ENCODE measurements at places on chromosomes 7 and 10.

DNA sequence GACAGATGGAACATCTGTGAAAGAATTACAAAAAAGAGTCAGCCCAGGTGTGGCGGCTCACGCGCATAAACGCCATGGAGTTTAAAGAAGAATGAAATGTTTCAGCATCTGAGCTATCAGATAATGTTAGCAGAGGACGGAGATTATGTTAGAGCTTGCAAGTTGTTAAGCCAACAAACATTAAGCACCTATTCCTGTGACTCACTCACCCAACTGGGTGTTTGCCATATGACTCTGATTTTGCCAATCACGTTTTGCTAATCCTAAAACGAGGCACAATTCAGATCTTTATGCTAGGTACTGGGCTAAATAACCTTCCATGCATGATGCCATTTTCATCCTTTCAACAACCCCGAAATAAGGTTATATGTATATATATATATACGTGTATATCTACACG lies 29.0 kb upstream of the CCNY start:
- DNase-seq: no peak

DNA sequence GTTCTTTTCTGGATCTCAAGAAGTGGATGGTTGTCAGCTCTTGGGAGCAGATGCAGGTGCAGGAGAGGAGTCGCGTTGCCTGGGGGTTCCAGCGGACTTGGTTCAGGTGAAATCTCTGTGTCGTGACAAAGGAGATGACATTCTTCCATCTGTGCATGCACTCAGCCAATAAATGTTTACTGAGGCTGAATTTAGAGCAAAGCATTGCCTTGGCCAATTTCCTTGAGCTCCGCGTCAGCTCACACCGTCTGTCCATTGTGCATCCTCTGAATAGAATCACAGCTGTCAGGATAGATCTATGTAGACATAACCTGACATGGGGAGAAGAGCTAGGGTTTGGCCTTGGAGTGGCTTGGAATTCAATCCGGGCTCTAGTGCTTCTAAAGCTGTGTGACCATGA lies 343.7 kb downstream of the GLRX3 start:
- DNase-seq: no peak

DNA sequence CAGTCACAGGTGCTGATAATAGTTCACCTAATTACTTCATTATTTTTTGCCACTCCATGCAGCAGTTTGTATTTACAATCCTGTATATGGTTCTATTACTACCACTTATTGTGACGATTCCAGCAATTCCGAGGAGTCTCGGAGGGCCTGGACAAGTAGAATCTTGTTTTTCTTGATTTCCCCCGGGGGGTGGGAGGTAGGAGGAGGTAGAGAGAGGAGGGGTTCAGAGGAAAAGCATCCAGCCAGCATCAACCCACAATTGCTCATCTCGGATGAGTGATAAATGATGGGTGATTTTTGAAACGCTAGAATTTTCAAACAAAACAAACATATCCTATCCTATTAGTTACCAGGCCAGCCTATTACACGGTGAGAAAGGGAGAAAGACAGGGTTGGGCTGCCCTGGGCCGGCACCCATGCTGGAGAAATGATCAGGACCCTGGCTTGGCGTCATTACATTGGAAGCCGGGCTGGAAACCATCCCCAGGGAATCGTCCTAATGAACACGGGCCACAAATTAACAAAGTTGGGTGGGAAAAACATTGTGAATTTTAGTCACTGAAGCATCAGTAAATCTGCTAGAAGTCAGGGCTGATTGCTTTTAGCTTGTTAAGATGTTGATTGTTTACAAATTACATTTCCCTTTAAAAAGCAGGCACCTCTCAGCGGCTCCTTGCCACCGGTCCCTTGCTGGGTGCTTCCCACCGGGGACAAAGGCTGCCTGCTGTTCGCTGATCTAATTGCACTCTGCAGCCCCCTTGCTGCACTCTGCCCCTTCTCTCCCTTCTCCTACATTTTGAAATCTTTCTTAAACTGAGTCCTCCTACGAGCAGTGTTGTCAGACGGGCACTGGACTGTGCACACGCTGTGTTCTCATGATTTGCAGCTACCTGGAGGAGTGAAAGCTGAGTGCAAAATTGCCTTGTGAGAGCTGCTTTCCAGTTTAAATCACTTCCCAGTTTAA lies 95.5 kb downstream of the FAM204A start:
- no peak for DNase-seq

GRCh38 chr7:46679671-46680070 lies 758.6 kb upstream of the IGFBP3 start:
- no peak for DNase-seq

DNA sequence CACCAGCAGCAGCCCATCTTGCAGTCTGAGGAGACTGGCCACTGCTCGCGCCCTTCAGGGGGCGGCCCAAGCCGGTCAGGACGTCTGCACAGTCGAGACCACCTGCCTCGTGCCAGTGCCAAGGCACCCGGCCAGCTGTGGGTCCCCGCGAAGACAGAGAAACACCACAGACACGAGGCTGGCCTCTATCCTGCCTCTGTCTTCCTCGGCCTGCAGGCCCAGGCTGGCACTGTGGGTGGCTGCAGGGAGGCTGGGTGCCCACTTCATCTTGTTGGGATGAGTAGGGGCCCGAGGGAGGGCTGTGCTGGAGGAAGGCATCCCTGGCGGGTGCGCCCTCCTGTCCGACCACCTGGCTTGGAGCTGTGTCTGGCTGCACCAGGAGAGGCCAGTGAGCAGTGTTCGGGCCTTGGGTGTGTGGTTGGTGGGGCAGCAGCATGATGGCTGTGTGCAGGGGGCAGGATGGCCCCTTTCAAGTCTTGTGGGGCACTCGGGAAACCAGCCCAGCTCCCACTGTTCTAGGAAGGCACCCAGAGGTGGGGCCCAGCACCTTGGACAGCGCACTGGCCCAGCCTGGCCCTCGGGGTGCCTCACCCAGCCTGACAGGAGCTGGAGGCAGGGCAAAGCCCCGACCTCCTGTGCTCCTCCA lies 7.3 kb downstream of the DPYSL4 start:
- no peak for DNase-seq

- no peak for DNase-seq
Measured at GRCh38 chr10:86661161-86662025, 6.9 kb upstream of the LDB3 start.

- DNase-seq: no peak
Measured at GRCh38 chr10:125049216-125049881, 107.4 kb downstream of the ZRANB1 start.

DNA sequence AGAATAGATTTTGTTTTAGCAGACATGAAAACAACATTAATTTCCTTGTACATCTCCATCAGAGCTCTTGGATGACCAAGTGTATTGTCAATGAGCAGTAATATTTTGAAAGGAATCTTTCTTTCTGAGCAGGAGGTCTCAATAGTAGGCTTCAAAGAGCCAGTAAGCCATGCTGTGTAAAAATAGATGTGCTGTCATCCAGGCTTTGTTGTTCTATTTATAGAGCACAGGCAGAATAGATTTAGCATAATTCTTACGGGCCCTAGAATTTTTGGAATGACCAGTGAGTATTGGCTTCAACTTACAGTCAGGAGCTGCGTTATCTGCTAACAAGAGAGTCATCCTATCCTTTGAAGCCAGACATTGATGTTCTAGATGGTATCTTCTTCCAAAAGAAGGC lies 19.0 kb downstream of the MINPP1 start:
- no peak for DNase-seq

GRCh38 chr7:7537711-7538110 lies 2.0 kb upstream of the COL28A1 start:
- DNase-seq: no peak

GRCh38 chr10:22705527-22705926 lies 8.9 kb downstream of the PIP4K2A start:
- no peak for DNase-seq

- no peak for DNase-seq
Measured at GRCh38 chr10:31678575-31679516, 249.8 kb downstream of the ARHGAP12 start.

GRCh38 chr7:32658467-32658869 lies 163.2 kb downstream of the AVL9 start:
- no peak for DNase-seq

DNA sequence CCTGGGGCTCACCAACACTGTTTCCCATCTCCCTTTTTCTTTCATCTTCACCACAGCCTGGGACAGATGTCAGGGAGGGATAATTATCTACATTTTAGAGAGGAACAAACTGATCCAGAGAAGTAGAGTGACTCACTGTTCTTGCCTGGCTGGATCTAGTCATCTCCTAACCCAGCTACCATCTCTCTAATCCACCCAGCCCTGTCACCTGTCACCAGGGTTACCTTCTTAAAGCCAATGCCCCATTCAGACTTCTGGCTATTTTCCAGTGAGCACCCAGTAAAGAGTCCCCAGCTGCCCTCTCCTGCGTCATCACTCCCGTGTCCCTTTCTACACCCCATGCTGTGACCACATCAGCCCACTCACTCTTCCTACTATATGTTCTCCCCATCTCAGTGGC lies 68.4 kb upstream of the DUSP5 start:
- no peak for DNase-seq

- no peak for DNase-seq
Measured at GRCh38 chr7:53812135-53812534, 730.0 kb upstream of the VSTM2A start.

GRCh38 chr7:99097730-99098129 lies 46.2 kb downstream of the SMURF1 start:
- DNase-seq: no peak

DNA sequence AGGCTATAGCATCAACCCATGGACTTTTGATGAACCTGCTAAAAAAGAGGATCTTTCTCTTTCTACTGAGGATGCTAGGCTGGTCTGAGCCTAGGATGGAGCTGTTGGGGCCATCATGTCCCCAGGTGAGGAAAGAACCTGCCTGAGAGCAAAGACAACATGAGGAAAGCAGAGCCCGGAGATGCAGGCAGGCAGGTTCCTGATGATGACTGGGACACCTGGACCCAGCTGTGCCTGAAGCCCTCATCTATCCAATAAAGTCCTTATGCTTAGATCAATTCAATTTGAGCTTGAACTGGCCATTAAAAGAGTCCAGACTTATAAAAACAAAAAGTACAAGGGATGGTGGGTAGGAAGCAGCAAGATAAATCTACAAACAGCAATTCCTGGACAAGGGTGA lies 48.9 kb downstream of the KIFBP start:
- no peak for DNase-seq

- no peak for DNase-seq
Measured at GRCh38 chr10:119575991-119576390, 20.8 kb downstream of the TIAL1 start.

DNA sequence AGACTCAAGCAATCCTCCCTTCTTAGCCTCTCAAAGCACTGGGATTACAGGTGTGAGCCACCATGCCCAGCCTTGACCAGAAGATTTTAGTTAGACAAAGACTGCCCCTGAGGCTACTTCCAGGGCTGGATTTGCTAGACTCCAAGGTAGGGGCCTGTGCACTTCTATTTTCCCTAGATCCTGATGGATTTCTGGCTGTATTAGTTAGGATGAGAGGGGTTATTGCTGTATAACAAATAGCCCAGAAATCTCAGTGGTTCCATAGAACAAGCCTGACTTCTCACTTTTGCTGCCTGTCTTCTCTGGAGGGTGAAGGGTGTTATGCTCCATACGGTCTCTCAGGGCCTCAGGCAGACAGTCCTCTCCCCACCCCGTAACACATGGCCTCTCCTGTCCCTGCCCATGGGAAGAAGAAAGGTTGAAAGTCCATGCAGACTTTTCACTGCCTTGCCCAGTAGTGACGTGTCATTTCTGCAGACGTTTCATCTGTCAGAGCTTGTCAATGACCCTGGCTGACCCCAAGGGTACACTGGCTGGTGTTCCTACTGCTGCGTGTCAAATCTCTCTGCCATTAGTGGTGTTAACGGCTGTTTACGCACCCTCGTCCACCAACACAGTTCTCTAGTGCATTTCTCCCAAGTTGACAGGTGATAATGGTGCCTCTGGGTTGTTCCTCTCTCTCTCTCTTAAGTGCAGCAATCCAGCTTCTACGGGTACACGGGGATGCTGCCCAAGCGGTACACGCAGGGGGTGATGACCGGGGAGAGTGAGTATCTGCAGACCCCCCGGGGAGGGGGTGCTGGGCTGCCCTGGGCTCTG lies 11.6 kb downstream of the SLC29A4 start:
- DNase-seq: no peak

DNA sequence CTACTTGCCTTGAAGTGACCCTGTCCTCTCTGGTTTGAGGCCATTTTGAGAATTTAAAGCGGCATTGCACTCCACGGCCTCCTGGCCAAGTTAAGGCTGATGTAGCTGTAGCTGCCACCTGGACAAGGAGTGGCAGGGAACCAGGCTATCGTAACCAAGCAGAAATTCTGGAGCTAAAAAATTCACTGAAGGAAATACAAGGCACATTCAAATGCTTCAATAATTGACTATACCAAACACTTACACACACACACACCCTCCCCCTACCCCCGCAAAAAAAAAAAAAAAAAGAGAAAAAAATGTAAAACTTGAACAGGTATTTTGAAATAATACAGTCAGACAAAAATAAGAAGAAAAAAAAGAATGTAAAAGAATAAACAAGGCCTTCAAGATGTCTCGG lies 409.0 kb upstream of the SEMA3A start:
- no peak for DNase-seq

GRCh38 chr10:22029445-22030236 lies 26.1 kb upstream of the DNAJC1 start:
- DNase-seq: no peak

GRCh38 chr7:77455321-77455720 lies 39.2 kb upstream of the GSAP start:
- peak; percentile 46 for DNase-seq

GRCh38 chr7:35185908-35186731 lies 67.8 kb downstream of the TBX20 start:
- DNase-seq: no peak

- DNase-seq: no peak
Measured at GRCh38 chr7:98120559-98120958, 13.9 kb downstream of the LMTK2 start.

DNA sequence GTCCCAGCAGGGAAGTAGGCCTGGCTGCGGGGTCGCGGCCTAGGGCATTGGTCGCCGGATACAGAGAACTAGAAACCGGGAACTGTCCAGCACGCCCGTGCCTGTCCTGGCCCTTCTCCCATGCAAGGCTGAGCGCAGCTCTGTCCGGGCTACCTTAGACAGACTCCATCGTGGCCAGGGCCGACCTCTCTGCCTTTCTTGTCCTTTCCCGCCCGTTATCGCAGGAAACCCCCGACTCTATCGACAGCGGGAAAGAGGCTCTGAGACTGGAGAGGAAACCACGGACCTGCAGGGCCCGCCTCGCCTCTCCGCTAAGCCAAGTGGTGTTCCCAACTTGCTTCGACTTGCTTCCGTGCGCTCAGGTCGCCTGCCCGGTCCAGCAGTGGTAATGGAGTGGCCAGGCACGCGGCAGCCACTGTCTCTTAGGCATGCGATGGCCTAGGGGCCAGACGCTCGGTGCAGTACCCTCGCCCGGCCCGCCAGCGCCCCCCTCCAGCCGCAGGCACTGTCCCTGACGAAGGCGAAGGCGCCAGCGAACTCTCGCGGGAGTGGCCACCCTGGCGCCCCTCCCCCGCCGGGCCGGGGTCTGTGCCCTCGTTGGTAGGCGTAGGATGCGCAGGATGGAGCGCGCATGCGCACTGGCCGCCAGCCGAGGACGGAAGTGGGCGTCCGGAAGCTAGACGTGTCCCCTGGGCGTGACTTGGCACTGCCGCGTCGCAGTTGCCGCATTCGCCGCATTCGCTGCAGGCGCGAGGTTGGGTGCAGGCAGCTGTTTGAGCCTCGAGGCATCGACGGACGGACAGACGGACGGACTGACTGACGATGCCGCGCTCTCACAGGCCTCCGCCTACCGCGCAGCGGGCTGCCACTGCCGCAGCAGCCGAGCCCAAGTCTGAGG lies 54.4 kb downstream of the MCMBP start:
- no peak for DNase-seq
